Fibroblast of skin of left biceps (primary cell): ENCODE measurements at places on chromosomes 7 and 10.

- no peak for DNase-seq
Observed at GRCh38 chr7:155266440-155266839, 31.2 kb upstream of the INSIG1 start.

DNA sequence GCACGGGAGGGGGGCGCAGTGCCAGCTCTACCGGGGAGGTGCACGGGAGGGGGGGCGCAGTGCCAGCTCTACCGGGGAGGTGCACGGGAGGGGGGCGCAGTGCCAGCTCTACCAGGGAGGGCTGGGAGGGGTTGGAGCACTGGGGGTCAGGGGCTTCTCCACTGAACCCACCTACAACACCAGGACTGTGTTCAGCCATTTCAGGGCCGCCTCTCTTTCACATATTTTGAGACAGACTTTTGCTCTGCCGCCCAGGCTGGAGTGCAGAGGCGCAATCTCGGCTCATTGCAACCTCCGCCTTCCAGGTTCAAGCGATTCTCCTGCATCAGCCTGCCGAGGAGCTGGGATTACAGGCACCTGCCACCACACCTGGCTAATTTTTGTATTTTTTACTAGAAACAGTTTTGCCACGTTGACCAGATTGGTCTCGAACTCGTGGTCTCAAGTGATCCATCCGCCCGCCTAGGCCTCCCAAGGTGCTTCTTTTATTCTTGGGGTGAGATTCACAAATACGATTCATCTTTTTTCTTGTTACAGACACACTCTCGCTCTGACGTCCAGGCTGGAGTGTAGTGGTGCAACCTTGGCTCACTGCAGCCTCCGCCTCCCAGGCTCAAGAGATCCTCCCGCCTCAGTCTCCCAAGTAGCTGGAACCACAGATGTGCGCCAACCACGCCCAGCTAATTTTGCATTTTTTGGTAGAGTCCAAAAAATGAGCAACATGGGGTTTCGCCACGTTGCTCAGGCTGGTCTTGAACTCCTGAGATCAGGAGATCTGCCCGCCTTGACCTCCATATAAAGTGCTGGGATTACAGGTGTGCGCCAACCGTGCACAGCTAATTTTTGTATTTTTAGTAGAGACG, 37.0 kb downstream of the ADAP1 start:
- DNase-seq: no peak

DNA sequence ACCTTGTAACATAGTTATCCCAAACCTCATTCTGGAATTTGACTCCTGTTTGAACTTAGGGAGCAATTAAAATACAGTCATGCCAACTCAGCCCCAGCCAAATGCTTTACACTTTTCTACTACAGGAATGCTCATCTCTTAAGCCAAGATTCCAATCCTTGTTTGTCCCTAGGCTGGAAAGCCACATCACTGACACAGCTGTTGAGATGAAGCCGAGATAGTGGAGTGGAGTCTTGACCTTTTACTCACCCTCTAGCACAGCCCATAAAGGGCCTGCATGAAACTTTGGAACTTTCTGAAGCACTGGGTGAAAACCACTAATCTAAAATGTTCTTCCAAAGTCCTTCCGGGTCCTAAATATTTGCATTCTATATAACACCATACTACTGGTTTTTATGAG, 247.3 kb downstream of the ETV1 start:
- peak; percentile 22 for DNase-seq

DNA sequence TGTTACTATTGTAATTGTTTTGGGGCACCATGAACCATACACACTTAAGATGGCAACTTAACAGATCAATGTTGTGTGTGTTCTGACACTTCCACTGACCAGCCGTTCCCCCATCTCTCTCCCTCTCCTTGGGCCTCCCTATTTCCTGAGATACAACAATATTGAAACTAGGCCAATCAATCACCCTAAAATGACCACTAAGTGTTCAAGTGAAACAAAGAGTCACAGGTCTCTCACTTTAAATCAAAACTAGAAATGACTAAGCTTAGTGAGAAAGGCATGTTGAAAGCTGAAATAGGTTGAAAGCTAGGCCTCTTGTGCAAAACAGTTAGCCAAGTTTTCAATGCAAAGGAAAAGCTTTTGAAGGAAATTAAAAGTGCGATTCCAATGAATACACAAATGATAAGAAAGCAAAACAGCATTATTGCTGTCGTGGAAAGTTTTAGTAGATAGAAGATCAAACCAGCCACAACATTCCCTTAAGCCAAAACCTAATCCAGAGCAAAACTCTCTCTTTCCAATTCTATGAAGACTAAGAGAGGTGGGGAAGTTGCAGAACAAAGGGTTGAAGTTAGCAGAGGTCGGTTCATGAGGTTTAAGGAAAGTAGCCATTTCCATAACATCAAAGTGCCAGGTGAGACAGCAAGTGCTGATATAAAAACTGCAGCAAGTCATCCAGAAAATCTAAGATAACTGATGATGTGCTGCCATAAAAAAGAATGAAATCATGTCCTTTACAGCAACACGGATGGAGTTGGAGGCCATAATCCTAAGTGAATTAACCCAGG, 90.6 kb downstream of the MTPN start:
- DNase-seq: no peak

GRCh38 chr10:31990937-31991336, 62.3 kb upstream of the ARHGAP12 start:
- DNase-seq: no peak

DNA sequence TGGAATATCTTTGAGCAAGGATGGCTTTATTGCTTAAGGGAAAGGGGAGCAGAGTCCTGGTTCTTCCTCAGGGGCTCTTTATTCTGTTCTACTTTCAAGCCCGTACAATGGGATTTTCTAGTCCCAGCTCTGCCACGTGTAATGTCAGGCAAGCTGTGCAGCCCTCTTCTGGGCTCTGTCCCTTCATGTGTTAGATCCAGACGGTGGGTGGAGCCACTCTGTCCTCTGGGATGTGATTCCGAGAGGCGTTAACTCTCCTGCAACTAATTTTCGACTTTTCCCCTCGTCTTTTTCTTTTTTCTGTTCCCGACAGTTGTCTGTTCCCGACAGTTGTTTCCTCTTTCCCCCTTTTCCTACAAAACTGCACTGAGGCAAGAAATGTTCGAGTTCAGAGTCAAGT, 34.8 kb downstream of the FBH1 start:
- no peak for DNase-seq

GRCh38 chr10:69243817-69244216, 23.7 kb downstream of the HKDC1 start:
- no peak for DNase-seq

- no peak for DNase-seq
Observed at GRCh38 chr7:43317075-43317474, 204.6 kb downstream of the HECW1 start.

DNA sequence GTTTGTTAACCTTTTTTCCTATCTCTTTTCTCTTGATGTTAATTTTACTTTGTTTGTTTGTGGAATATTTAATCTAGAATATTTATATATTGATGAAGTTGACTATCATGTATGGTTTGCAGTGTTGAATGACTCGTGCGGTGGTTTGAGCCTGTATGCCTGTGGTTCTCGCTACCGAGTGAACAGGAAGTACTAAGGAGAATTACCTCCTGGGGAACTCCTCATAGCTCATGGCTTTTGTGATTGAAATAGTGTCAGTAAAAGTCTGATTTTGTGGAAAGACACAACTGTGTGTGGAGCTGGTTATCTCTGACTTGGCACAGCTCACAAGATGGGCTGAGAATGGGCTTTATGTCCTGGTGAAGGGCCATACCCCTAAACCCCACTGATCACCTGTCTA, 498.6 kb downstream of the GLRX3 start:
- no peak for DNase-seq

- DNase-seq: no peak
Observed at GRCh38 chr10:22381262-22381661, 36.0 kb downstream of the SPAG6 start.

GRCh38 chr7:23349484-23350157, 50.5 kb downstream of the MALSU1 start:
- DNase-seq: peak; percentile 60

DNA sequence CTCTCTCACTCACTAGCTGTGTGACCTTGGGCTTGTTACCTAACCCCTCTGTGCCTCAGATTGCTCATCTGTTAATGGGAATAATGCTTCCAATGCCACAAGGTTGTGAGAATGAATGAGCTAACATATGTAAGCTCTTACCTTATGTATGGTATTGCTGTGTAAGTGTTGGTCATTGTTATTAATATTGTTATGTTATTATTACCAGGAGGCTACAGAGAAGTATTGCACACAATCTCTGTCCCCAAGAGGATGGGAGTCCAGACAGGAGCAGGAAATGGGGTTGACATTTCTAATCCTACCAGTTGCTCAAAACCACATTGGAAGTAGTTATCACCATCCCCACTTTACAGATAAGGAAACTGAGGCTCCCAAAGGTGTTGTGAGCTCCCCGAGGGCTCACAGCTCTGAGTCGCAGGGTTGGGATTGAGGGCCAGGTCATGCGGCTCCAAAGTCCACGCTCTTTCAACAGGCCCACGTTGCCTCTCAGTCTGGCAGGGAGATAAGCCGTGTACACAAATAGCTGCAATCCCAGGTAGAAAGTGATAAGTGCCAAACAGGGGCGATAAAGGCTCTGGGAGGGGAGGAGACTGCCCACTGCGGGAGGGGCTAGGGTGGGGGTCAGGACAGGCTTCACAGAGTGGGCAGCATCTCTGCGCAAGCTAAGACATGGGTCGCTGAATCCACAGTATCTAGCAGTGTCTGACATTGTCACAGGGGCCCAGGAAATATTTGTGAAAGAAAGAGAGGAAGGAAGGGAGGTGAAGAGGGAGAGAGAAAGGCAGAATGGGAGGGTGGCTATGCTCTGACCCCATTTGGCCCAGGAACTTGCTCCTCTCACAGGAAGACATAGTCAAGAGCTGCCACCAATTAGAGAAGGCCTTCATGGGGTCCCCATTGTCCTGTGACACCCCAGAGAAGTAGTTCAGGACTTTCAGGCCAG, 9.6 kb upstream of the ZMIZ1 start:
- no peak for DNase-seq

- peak; percentile 96 for DNase-seq
Observed at GRCh38 chr10:112949875-112950507, at the start of gene TCF7L2. Gene TCF7L2, plus strand, starts transcription at chr10:112950247. Its CDS starts 510 bp downstream, at chr10:112950757.

DNA sequence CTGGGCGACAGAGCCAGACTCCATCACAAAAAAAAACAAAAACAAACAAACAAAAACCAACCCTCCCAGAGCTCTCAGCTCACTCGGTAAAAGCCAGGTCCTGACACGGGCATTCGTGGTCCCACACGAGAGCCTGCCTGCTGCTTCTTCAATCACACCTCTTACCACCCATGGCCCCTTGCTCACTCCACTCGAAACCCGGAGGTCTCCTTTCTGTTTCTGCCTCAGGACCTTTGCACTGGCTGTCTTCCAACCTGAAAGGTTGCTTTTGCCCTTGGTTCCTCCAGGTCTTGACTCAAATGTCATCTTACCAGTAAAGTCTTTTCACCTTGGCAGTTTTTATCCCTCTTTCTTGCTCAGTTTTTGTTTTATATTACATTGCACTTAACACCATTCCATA, 169.6 kb downstream of the EVX1 start:
- no peak for DNase-seq

GRCh38 chr7:47938574-47939165, 9.6 kb downstream of the PKD1L1 start:
- no peak for DNase-seq

DNA sequence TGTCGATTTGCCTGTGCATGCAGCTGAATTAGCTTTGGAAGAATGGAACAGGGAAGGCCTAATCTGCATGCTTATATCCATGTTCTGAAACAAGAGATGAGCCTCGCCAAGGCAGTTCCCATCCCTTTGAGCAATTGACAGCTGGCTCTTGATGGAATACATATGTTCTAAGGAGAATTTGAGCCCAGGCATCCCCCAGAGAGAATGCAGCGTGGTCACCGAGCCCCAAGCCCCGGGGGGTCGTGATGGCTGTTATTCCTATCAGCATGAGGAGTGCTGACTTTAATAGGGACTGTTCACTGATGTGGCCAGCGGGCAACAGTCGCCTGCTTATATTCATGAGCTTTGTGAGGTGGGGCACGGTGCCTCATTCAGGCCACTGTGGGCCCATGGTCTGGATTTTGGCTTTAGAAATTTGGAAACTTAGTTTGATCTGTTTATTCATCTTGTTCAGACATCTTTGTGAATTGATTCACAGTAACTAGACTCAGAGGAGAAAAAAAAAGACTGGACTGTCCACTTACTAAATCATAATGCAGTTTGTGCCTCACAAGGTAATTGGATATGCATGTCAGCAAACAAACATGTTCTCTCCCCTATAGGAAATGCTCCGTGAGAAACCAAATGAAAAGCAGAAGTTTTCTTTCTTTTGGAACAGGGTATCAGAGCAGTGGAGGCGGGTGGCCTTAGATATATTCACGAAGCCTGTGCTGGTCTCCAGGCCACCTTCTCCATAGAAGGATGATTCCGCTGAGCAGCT, 204.9 kb downstream of the CCDC3 start:
- no peak for DNase-seq

DNA sequence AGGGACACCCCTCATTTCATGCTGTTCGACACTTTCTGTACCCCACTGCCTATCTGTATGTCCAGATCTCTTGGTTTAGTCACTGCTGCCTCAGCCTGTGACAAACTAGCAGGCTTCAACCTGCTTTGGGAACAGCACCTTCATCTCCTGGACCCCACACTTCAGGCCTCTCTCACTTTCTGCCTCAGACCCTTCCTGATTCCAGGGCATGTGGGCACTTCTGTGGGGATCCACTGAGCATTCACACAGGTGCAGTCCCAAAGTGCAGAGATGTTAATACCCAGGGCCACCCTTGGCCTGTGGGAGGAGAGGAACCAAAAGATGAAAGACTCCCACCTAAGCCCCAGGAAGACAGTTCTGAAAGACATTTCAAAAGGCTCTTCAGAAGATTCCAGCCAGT, 29.4 kb upstream of the C10orf71 start:
- DNase-seq: no peak

DNA sequence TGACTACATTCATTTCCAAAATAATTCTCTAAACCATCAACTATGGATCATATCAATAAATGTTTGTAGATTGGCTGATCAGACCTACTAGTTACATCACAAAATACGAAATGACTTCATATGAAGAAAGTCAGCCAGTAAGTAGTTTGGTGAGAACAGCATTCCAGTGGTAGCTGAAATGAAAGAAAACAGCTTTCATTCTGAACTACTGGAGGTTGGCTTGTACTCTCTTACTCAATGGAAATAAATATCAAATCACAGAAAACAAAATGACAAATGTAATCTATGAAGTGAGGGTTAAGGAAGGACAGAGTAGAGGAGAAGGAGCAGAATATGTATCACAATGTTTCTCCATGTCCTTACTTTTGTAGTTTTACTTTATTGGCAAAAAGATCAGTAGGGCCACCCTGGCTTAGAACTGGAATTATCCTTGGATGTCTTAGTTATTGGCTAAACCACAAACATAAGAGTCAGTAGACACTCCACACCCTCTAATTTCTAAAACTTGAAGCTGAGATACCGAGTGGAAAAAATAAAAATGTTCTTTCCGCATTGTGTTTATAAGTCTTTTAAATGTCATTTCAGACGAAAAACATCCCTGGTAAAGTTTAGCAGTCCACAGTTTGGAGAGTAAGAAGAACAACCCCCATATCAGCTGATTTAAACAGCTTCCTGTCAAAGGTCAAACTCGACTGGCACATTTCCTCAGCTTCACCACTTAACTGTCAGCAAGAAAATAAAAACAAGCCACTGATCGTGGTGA, 74.0 kb upstream of the DGKI start:
- DNase-seq: no peak
